ENCODE measurements at places on chromosomes 11 and 22. TPM values are rescaled to one million over a fixed set of nuclear protein-coding genes. Genes with fewer than 3 reads are reported as not detected.

SCN2B gene
- not detected for total RNA-seq

FOLR2 gene
- total RNA-seq: not detected

OR8J1 gene
- not detected for total RNA-seq

SMIM38 gene
- total RNA-seq: 0.34 TPM

ADAMTS15 gene
- total RNA-seq: under 0.01 TPM

OR10G7 gene
- not detected for total RNA-seq

OLFML1 gene
- under 0.01 TPM for total RNA-seq

SLC6A5 gene
- total RNA-seq: not detected

C22orf42 gene
- not detected for total RNA-seq

TPST2 gene
- total RNA-seq: 33.0 TPM

TRIM22 gene
- 117 TPM for total RNA-seq

MS4A3 gene
- total RNA-seq: not detected

GALNT18 gene
- 70.9 TPM for total RNA-seq

DMC1 gene
- 1.3 TPM for total RNA-seq

LRRC56 gene
- total RNA-seq: 1.1 TPM

BIK gene
- 2.3 TPM for total RNA-seq

LRP5 gene
- total RNA-seq: 23.0 TPM

INS gene
- not detected for total RNA-seq

RSF1 gene
- 29.9 TPM for total RNA-seq

F2 gene
- total RNA-seq: not detected

LINC01488 gene
- total RNA-seq: not detected

NDUFC2 gene
- total RNA-seq: 144 TPM

TSGA10IP gene
- total RNA-seq: not detected

MRGPRE gene
- 0.36 TPM for total RNA-seq

MAPK12 gene
- 21.0 TPM for total RNA-seq

MMP1 gene
- total RNA-seq: under 0.01 TPM

FAM83F gene
- 0.36 TPM for total RNA-seq

OR8B8 gene
- total RNA-seq: not detected

EHBP1L1 gene
- 49.2 TPM for total RNA-seq

SMDT1 gene
- total RNA-seq: 1.3 TPM

FOLH1 gene
- 1.4 TPM for total RNA-seq

SUSD2 gene
- 0.62 TPM for total RNA-seq

SMTNL1 gene
- total RNA-seq: not detected

CASP12 gene
- not detected for total RNA-seq

EHF gene
- total RNA-seq: under 0.01 TPM

SSTR3 gene
- total RNA-seq: not detected

MAFF gene
- total RNA-seq: 31.6 TPM

HORMAD2 gene
- total RNA-seq: not detected

ACTN3 gene
- not detected for total RNA-seq

TTC38 gene
- total RNA-seq: 37.3 TPM

THY1 gene
- 2.4 TPM for total RNA-seq

LIF gene
- total RNA-seq: not detected

RCOR2 gene
- not detected for total RNA-seq

MRGPRX3 gene
- total RNA-seq: not detected

FAM180B gene
- under 0.01 TPM for total RNA-seq

All from melanocyte of skin (primary cell).